ENCODE measurements at places on chromosomes 4 and X. TPM values are rescaled to one million over a fixed set of nuclear protein-coding genes. Genes with fewer than 3 reads are reported as not detected.

Gene TRAM1L1
- 1.5 TPM for total RNA-seq

Gene TKTL1
- not detected for total RNA-seq

Gene KIF4A
- total RNA-seq: 29.9 TPM

Gene ETDB
- not detected for total RNA-seq

Gene ITM2A
- total RNA-seq: 1.1 TPM

Gene PRAF2
- total RNA-seq: 17.2 TPM

Gene GC
- total RNA-seq: not detected

Gene ITIH6
- 2.8 TPM for total RNA-seq

Gene INPP4B
- 68.8 TPM for total RNA-seq

Gene DAPP1
- total RNA-seq: not detected

Gene SPANXA2
- 48.0 TPM for total RNA-seq

Gene CXCR3
- total RNA-seq: not detected

Gene BEX1
- 5.4 TPM for total RNA-seq

Gene MAB21L2
- not detected for total RNA-seq

Gene S100G
- total RNA-seq: not detected

Gene CENPE
- total RNA-seq: 27.1 TPM

Gene POLN
- not detected for total RNA-seq

Gene TMPRSS11F
- total RNA-seq: not detected

Gene SH2D1A
- 0.05 TPM for total RNA-seq

Gene COL25A1
- not detected for total RNA-seq

Gene CFAP47
- 0.08 TPM for total RNA-seq

Gene HTR2C
- total RNA-seq: not detected

Gene KCND1
- 0.96 TPM for total RNA-seq

Gene ETDA
- total RNA-seq: not detected

Gene GAGE12F
- total RNA-seq: not detected

Gene NDST4
- not detected for total RNA-seq

Gene EDA
- not detected for total RNA-seq

Gene BRS3
- total RNA-seq: not detected

Gene CPLX1
- 0.05 TPM for total RNA-seq

Gene SLC34A2
- not detected for total RNA-seq

Gene RAB41
- total RNA-seq: not detected

Gene GSX2
- not detected for total RNA-seq

Gene PRICKLE3
- 10.4 TPM for total RNA-seq

Gene CD40LG
- not detected for total RNA-seq

Gene AGTR2
- total RNA-seq: not detected
